ENCODE measurements at places on chromosomes 3 and 15.

DNA sequence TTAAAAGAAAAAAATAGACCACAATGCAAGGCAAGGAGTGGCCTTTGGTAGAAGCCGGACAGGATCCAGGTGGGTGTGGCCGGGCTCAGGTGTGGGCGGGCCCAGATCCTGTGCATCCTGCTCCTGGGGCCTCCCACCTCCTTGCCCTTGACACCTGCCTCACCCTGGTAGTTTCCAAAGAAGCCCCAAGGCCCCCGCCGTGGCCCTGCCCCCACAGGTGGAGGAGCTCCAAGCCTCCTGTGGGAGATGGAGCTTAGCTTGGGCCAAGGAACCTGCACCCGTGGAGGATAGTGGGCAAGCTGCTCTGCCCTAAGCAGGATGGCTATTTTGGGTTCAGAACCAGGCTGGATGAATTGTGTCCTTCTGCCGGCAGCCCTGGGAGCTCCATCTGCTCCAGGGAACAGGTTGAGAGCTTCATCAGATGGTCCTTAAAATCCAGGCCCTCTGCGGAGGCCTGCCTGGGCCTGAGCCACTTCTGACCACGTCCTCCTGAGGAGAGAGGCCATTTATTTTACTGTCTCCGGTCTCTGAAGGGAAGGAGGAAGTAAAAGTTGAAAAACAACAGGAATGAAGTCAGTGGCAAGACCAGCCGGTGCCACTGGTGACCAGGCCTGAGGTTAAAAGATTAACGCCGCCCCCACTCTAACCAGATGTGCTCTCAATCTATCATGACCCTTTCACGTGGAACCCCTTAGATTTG is 53.9 kb upstream of the KLF13 start:
- no peak for DNase-seq

DNA sequence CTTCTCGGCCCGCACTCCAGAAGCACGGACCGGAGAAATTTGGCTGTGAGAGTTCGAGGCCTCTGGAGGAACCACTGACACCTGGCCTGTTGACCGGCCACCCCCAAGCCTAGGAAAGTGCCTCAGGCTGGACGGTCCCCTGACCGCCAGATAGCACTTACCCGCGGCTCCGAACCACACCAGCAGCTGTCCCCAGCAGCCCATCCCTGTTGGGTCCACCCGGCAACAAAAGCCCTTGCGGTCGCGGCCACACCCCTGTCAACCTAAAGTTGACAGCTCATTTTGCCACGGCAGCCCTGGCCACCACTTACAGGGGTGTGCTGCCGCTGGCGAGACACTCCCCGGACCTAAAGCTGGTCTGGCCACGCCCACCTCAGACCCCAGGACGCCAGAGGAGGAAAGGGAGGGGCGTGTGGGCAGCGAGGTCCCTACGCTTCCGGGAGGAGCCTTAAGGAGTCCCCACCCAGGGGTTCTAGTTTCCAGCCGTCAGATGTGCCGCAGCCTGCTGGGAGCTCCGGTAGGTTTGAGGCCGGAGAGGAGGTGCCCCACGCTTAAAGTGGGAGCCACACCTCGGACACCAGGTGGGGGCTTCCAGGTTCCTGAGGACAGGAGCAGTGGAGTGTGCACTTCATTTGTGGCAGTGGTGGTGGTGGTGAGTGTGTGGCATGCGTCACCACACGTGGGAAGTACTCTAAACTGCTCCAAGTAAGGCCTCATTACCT is at the start of gene LTK:
TSS of gene LTK (minus strand) at position 322 of the 722 bp plus-strand sequence. CDS start at position 204, 118 bp downstream.
- peak; percentile 38 for DNase-seq

DNA sequence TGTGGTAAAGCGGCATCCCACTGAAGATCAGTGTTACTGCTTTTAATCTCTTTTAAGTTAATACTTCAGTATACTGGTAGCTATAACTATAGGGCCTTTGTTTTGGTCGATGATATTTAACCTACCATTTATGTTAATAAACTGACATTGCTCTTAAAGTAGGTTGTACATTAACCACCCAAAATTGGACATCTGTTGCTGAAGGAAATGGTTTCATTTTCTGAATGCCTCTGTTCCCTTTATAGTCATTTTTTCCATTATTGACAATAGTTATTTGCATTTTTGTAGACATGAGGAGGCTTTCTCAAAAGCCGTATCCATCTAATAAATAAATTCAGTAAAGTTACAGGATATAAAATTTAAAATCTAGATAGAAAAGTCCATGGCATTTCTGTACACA is 252.4 kb upstream of the UBE2E1 start:
- no peak for DNase-seq

- no peak for DNase-seq
Observed at GRCh38 chr3:69338911-69339310, 47.0 kb downstream of the FRMD4B start.

DNA sequence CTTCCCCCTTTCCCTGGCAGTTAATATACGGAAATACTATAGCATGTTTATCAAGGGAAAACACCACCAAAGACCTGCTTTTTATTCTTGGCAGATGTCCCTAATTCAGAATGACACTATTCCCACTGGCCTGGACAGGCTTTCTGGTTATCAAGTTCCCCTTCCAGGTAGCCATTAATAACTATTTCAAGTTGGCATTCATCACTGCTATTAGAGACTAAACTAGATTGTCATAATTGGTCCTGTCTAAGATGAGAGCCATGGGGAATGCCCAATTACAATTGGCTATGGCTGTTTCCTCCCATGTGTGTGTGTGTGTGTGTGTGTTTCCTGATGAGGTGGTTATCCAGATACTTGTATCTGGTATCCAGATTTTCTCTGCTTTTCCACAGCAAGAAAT is 608.1 kb downstream of the SQOR start:
- no peak for DNase-seq

GRCh38 chr15:75063338-75063737 is 39.9 kb downstream of the PPCDC start:
- peak; percentile 96 for DNase-seq

DNA sequence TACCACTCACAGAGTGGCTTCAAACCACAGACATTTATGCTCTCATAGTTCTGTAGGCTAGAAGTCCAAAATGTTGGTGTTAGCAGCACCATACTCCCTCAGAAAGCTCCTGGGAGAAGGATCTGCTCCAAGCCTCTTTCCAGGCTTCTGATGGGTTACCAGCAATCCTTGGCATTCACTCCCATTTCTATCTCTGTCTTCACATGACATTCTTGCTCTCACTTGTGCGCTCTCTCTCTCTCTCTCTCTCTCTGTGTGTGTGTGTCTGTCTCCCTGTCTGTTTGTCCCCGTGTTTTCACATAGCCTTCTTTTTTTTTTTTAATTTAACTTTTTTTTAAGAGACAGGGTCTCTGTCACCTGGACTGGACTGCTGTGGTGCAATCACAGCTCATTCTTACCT is 26.3 kb downstream of the CDAN1 start:
- no peak for DNase-seq

GRCh38 chr15:77387365-77388105 is 32.4 kb downstream of the PEAK1 start:
- no peak for DNase-seq

- DNase-seq: no peak
Observed at GRCh38 chr3:107599772-107600145, 77.0 kb downstream of the BBX start.

GRCh38 chr3:39479701-39480414 is 12.4 kb downstream of the MOBP start:
- no peak for DNase-seq

DNA sequence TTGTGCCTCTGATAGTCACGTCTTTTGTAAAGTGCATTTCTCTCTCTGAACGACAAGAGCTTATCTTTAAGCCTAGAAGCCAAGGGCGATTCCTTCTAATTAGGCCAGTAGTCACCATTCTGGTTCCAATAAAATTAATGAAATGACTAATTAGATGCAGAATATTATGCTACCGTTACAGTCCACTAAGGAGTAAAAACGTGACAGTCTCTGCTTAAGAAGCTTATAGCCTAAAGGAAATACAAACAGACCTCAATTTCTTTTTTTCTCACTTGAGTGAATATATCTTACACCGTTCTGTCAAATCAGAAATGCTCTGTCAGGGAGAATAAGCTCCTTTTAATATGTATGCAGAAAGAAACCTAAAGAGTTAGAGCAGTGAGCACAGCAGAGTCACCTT is 236.1 kb downstream of the CD47 start:
- no peak for DNase-seq

DNA sequence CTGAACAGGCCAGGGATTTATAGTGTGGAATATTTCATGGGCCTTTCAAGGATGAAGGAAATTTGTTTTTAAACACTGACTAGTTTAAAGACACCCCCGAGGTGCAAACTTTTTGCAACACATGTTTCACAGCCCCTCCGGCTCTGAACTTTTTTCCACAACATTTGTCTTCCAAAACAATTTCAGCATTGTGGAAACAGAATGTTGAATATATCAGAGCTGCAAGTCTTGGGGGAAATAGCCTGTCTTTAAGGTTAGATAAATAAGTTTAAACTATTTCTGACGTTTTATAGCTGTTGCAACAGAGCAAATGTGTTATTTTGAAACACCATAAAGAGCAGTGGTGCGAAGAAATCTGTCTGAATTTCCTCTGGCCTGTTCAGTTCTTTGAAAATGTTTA is 229.2 kb upstream of the GOLGA6L4 start:
- DNase-seq: peak; percentile 29

Measured in fibroblast of villous mesenchyme (primary cell).